Tibial nerve (tissue), 4 donors: ENCODE measurements at places on chromosomes 5 and 9. TPM values are rescaled to one million over a fixed set of nuclear protein-coding genes. Genes with fewer than 3 reads are reported as not detected.

- H3K4me1 ChIP-seq, result peaks cover 9% of the 10 kb centered on the region
- no peaks in the 10 kb centered on the region for H3K36me3 ChIP-seq
- no peak overlapping the region for H3K27ac ChIP-seq
Measured at GRCh38 chr5:122429545-122430318, 117.7 kb downstream of the SNCAIP start.

DNA sequence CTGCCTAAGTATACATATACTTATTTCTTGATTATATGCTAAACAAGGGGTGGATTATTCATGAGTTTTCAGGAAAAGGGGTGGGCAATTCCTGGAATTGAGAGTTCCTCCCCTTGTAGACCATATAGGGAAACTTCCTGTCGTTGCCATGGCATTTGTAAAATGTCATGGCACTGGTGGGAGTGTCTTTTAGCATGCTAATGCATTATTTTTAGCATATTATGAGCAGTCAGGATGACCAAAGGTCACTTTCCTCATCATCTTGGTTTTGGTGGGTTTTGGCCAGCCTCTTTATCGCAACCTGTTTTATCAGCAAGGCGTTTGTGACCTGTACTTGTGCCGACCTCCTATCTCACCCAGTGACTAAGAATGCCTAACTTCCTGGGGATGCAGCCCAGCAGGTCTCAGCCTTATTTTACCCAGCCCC lies 80.9 kb downstream of the ALDH7A1 start:
- DNase-seq, result no peak
- no peak overlapping the region for H3K4me3 ChIP-seq
- no peaks in the 10 kb centered on the region for H3K36me3 ChIP-seq
- no peaks in the 10 kb centered on the region for H3K27me3 ChIP-seq

GRCh38 chr5:118553662-118554061 lies 434.7 kb downstream of the DTWD2 start:
- no peaks in the 10 kb centered on the region for H3K27me3 ChIP-seq
- no peak overlapping the region for H3K27ac ChIP-seq
- peak; percentile 51 for DNase-seq

GRCh38 chr5:51185850-51186329 lies 197.4 kb upstream of the ISL1 start:
- no peak overlapping the region for H3K27ac ChIP-seq
- no peaks in the 10 kb centered on the region for H3K36me3 ChIP-seq
- no peak for DNase-seq
- no peaks in the 10 kb centered on the region for H3K27me3 ChIP-seq
- no peaks in the 10 kb centered on the region for H3K4me1 ChIP-seq

DNA sequence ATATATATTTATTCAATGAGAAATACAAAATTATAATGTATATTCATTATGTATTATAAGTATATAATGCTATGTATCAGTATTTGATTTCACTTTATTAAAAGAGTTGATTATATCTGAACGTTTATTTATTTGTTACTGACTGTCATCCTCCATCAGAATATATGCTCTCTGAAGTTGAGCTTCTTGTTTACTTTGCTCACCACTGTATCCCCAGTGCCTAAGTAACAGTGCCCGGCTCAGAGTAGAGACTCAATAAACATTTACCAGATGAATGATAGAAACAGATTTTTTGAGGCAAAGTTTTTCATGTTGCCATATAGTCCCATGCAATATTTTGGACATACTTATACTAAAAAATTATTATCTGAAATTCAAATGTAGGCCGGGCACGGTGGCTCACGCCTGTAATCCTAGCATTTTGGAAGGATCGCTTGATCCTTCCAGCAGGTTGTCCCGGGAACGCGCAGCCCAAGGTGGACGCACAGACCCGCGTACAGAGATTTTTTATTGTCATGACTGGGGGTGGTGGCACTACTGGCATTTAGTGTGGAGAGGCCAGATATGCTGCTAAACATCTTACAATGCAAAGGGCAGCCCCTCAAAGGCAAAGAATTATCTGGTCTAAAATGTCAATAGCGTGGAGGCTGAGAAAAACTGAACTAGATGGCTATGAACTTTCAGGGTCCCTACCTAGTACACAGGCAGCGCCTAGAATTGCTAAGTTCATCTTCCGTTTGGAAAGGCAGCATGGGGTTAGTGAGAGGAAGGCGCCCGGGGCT lies 761 bp upstream of the DNAJC25 start:
- DNase-seq, result no peak
- peak overlapping the region; percentile 60 for H3K27ac ChIP-seq
- peaks cover 40% of the 10 kb centered on the region for H3K4me1 ChIP-seq

DNA sequence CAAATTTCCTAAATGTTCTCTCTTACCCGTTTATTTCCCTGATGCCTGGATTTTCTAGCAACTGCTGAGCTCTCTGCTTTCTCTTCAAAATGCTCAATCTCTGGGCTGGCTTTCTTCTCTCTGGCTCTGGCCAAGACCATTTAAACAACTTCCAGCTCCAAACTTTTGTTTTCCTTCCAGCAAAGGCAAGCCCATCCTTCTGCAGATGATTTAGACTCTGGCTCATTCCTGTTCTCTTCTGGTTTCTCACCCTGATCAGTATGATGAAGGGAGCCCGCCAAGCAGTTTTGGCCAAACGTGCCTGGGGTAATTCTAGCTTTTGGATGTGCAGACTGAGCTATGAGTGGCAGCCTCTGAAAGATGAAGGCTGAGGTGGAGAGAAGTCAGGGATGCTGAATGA lies 78.1 kb downstream of the HSPA4 start:
- H3K27ac ChIP-seq, result no peak overlapping the region
- no peaks in the 10 kb centered on the region for H3K36me3 ChIP-seq
- H3K4me3 ChIP-seq, result no peak overlapping the region
- H3K4me1 ChIP-seq, result no peaks in the 10 kb centered on the region
- no peaks in the 10 kb centered on the region for H3K27me3 ChIP-seq

- no peak overlapping the region for H3K27ac ChIP-seq
- H3K4me3 ChIP-seq, result no peak overlapping the region
- H3K27me3 ChIP-seq, result no peaks in the 10 kb centered on the region
Measured at GRCh38 chr5:105684799-105685198, 1985.9 kb downstream of the EFNA5 start.

- no peak overlapping the region for H3K27ac ChIP-seq
- no peaks in the 10 kb centered on the region for H3K27me3 ChIP-seq
- no peaks in the 10 kb centered on the region for H3K4me1 ChIP-seq
- DNase-seq, result no peak
- no peak overlapping the region for H3K4me3 ChIP-seq
Measured at GRCh38 chr5:136730426-136730825, 365.1 kb upstream of the TRPC7 start.

GRCh38 chr5:97163360-97163764 lies 19.7 kb downstream of the RIOK2 start:
- H3K4me1 ChIP-seq, result no peaks in the 10 kb centered on the region
- peaks cover 65% of the 10 kb centered on the region for H3K36me3 ChIP-seq
- no peak overlapping the region for H3K4me3 ChIP-seq
- no peak for DNase-seq

GRCh38 chr5:143641549-143642355 lies 170.2 kb upstream of the HMHB1 start:
- H3K27ac ChIP-seq, result no peak overlapping the region
- no peaks in the 10 kb centered on the region for H3K27me3 ChIP-seq
- no peaks in the 10 kb centered on the region for H3K4me1 ChIP-seq
- H3K36me3 ChIP-seq, result no peaks in the 10 kb centered on the region
- no peak overlapping the region for H3K4me3 ChIP-seq
- DNase-seq, result no peak

DNA sequence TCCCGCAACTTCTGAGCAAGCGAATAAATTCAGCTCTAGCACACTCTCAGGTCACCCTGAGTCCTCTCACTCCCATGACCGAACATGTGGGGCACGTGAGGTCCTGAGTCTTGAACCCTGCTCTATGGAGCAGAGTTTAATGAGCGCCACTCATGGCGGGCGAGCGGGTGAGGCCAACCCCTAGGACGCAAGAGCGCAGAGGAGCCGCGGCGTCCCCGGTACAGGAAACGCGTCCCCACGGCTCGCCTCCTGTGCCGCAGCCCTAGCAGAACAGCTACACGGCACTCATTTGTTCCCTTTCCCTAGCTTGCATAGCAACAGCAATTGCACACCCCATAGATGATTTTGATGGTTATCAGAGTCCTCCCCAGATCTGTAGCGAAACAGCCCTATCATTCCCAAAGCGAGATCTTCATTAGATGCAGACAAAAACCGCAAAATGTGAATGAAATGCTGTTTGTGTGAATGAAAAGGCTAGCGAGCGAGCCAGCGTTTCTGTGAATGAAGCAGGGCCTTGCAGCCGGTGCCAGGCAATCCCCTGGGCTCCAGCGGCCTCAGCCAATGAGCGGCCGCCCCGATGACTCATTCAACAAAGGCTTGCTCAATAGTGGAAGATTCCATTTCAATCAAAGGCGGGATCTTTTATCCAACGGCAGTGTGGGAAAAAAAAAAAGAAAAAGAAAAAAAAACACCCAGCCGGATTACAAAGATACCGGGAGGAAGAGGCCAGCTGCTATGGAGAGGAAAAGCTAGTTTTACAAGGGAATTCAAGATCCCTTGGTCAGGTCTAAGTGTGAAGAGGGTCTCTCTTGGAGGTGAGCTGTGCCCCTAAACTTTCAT lies 1.5 kb upstream of the SHC3 start:
- no peaks in the 10 kb centered on the region for H3K36me3 ChIP-seq
- peak overlapping the region; percentile 27 for H3K4me3 ChIP-seq

DNA sequence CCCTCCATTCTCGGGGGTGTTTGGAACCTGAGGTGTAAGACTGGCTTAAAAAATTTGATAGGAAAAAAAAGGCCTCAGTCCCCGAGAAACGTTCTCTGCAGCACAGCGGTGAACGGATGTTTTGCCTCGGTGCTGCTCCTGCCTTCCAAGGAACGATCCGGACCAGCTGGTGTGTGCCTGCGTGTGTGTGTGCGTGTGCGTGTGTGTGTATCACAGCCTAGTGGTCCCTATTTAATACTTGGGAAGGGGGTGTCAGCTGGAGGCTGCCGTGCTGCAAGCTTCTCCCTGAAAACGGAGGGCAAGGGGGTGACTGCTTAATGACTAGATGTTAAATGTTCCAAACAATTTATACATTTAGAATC lies 76.9 kb downstream of the LHX2 start:
- H3K4me3 ChIP-seq, result no peak overlapping the region
- H3K27me3 ChIP-seq, result no peaks in the 10 kb centered on the region
- H3K27ac ChIP-seq, result no peak overlapping the region
- no peak for DNase-seq
- no peaks in the 10 kb centered on the region for H3K4me1 ChIP-seq

- no peak overlapping the region for H3K4me3 ChIP-seq
- H3K27ac ChIP-seq, result no peak overlapping the region
- H3K36me3 ChIP-seq, result no peaks in the 10 kb centered on the region
- DNase-seq, result no peak
- no peaks in the 10 kb centered on the region for H3K27me3 ChIP-seq
- no peaks in the 10 kb centered on the region for H3K4me1 ChIP-seq
Measured at GRCh38 chr5:156498226-156498980, 171.4 kb downstream of the SGCD start.

DNA sequence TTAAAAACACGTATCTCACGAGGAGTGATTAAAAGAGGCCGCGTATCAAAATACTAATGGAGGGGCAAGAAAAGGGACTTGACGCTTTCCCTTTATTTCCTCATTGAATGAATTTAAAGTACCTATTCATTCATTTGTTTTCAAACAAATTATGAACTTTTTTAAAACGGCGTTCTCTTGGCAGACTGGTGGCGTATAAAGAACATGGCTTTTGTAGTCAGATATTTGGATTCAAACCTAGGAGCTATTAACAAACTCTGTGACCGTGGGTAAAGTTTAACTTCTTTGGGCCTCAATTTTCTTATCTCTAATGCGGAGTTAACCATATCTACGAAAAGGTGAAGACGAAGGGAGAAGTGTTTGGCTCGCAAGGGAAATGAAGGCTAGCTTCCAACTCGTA lies 876 bp downstream of the CAAP1 start:
- H3K4me3 ChIP-seq, result peak overlapping the region; percentile 97
- H3K4me1 ChIP-seq, result no peaks in the 10 kb centered on the region
- no peak for DNase-seq
- no peaks in the 10 kb centered on the region for H3K36me3 ChIP-seq
- H3K27ac ChIP-seq, result peak overlapping the region; percentile 97

- no peak overlapping the region for H3K27ac ChIP-seq
- DNase-seq, result no peak
- H3K27me3 ChIP-seq, result no peaks in the 10 kb centered on the region
- H3K36me3 ChIP-seq, result no peaks in the 10 kb centered on the region
- H3K4me1 ChIP-seq, result no peaks in the 10 kb centered on the region
- no peak overlapping the region for H3K4me3 ChIP-seq
Measured at GRCh38 chr5:114447084-114447773, 85.4 kb downstream of the KCNN2 start.

The KIF4B gene
- not detected for total RNA-seq

The MROH2B gene
- not detected for total RNA-seq

The HAPLN1 gene
- not detected for total RNA-seq

The SPINK4 gene
- total RNA-seq, result not detected

The FAM221B gene
- total RNA-seq, result not detected

The ZNF618 gene
- 8.7 TPM for total RNA-seq

The NR3C1 gene
- total RNA-seq, result 69.2 TPM

The PRRX2 gene
- total RNA-seq, result 15.3 TPM

The GFRA3 gene
- total RNA-seq, result 1.8 TPM

The NEUROG1 gene
- total RNA-seq, result not detected
